ENCODE measurements at places on chromosomes 2 and 18.

DNA sequence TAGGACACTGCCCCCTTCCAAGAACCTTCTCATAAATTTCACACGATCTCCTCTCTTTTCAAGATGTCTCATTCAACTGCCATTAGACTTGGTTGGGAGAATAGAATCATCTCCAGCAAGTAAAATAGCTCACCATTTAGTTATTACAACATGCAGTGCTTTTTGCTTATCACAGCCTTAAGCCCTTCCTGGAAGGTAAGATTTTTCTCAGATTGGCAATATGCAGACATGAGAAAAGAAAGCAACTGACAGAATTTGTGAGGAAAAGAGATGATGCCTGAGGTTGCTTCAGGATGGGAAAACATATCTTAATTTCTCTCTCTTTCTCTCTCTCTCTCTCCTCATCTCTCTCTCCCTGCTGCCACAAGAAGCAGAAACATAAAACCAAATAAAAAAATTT, 855.1 kb upstream of the ACVR2A start:
- no peak for DNase-seq

GRCh38 chr2:30527859-30528258, 80.8 kb downstream of the LCLAT1 start:
- no peak for DNase-seq

- no peak for DNase-seq
Observed at GRCh38 chr2:32418778-32419177, 62.0 kb downstream of the BIRC6 start.

DNA sequence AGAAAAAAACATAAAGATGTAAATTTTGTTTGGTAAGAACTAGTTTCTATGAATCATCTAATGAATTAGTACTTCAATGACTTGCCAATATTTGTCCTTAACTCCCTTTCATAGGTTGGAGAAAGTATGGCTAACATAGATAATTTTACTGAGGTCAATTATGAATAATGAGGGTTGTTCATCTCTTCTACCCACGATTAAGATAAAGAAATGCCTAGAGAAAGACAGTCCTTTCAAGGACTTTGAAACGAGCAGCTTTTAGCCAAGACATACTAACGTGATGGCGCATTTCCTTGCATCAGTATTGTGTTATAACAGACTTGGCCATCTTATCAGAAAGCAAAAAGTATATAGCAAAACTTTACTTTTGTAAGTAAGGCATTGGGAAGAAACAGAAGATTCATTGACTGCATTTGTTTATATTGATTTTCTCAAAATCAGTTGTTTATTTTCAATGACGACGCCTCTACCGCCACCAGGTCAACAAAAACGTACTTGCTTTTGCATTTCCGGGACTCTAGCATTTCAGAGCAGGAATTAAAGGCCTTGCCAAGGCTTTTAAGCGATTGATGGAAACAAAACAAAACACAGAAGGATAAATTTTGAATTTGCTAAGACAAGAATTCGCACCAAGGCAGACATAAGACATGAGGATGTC, 961 bp downstream of the RBM43 start:
- DNase-seq, result no peak

GRCh38 chr2:110804915-110805314, 72.5 kb downstream of the ACOXL start:
- no peak for DNase-seq
